ENCODE measurements at places on chromosomes 4 and X.

- DNase-seq, result no peak
Observed at GRCh38 chr4:163768014-163768413, 273.5 kb downstream of the TMA16 start.

DNA sequence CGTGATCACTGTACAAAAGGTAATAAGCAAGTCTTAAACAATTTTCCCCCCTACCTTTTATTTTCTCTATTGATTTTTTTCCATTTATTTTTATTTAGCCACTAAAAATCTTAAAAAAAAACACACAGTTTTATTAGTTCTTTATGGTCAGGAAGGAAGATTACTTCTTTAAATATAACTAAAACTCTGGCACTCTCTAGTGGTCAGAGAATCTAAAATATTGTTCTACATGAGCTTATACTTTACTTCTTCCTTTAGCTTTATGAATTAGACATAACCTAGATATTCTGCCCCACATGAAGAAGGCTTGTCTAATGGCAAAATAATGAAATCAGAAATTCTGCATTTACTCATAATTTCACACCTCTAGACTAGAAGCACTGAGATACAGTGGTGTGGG lies 135.2 kb downstream of the PDE5A start:
- DNase-seq, result no peak

GRCh38 chr4:173526724-173527102 lies 3.3 kb downstream of the HAND2 start:
- DNase-seq, result no peak

DNA sequence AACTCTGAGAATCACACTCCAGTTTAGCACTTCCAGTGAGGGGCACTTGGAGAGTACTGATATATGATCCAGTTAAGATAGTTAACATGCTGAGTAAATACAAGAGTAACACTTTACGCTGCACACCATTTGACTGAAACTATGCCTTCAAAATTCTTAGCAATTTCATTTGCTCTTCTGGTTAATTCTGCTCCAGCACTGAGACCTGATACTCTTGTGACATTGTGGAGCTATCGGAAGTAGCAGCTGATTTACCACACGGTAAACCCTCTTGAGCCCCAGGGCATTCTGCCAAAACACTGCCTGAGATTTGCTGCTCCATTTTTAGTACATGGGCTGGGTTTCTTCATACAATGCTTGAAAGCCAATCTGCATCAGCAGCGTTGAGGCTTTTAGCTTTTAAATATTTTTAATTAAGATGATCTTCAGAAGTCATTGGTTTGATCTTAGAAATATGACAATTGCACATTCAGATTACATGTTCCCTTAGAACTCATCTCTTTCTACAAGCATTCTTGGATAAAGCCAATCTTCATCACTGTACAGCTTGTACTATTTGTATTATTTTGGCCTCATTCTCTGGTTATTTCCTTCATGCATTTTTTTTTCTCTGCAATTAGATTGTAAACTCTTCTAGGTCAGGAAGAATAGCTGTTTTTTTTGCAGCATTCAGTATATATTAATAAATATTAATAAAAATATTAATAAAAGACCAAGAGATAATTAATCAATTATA lies 67.8 kb upstream of the ETNPPL start:
- DNase-seq, result no peak

Measured in activated effector memory CD4-positive, alpha-beta T cell treated with Interleukin-2 at 50 U/mL for 16 hours (primary cell).